CD4-positive, alpha-beta memory T cell (primary cell): ENCODE measurements at places on chromosomes 16 and 17. TPM values are rescaled to one million over a fixed set of nuclear protein-coding genes. Genes with fewer than 3 reads are reported as not detected.

TBX4 gene
- total RNA-seq: not detected

DNA sequence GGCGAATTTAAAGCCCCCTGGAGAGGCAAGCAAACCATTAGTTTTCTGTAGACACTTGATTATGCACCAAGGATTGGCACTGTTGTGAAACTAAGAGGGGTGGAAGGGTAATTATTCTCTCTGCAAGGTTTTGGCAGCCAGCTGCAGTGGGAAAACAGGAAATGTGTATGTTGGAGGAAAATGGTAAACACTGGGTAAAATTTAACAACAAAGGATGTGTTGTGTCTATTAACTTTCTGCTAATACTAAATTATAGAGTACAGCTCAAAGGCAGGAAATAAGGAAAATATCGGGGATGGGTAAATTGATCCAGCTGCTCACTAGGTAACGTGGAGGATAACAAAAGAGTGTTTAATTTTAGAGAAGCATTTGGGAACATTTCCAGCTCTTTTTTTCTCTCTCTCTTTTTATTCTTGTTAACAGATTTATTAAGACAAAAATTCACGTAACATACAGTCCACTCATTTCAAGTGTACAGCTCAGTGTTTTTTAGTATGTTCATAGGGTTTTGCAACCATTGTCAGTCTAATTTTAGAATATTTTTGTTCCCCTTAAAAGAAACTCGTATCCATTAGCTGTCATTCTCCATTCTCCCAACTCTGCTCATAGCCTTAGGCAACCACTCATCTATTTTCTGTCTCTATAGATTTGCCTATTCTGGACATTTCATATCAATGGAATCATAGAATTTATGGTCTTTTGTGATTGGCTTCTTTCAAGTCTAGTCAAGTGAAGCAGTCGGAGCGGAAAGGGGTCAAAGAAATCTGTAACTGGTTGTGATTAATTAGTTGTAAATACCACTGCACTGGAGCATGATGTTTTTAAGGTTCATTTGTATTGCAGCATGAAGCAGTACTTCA lies 41.8 kb downstream of the TANGO6 start:
- no peak for DNase-seq

DNA sequence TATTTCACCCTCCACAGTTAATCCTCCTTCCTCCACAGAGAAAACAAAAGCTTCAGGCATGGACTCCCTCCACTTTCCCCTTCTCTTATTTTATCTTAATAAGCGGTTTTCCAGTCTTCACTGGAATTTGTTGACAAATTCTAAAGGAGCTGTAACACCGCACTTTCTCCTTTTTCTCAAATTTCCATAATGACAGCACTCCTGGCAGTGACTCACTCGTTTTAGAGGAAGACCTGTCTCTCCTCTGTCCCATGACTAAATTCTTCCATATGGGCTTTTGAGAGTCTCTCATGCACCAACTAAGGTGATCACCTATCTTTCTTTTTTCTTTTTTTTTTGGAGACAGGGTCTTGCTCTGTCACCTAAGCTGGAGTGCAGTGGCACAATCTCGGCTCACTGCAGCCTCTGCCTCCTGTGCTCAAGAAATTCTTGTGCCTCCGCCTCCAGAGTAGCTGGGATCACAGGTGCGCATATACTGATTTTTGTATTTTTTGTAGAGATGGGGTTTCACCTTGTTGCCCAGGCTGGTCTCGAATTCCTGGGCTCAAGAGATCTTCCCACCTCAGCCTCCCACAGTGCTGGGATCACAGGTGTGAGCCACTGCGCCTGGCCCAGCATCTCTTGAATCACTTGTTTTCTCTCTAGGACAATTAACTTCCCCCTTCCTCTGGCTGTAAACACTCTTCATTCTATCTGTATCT lies 7.7 kb downstream of the ITGAM start:
- DNase-seq: no peak

DNA sequence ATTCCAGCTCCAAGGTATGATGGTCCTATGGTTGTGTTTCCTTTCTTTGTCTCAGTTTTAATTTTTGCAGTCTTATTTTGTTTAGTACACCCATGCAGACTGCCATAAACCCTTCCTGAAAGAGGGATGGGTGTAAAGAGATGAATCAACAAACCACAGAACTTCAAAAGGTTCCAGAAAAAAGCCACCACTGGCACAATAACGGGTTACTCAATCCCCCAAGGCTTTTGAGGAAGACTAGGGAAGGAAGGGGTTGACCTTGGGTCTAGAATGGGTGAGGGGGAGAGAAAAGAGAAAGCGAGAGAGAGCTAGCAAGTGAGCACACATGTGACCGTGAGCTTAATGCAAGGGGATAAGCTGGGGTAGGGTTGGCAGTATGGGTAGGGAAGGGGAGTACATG lies 168.1 kb downstream of the XYLT1 start:
- no peak for DNase-seq
